Renal pelvis (tissue), 12 donors: ENCODE measurements at places on chromosomes 7 and 10.

GRCh38 chr10:6200734-6201515 lies 1.8 kb upstream of the PFKFB3 start:
- no peak for DNase-seq

DNA sequence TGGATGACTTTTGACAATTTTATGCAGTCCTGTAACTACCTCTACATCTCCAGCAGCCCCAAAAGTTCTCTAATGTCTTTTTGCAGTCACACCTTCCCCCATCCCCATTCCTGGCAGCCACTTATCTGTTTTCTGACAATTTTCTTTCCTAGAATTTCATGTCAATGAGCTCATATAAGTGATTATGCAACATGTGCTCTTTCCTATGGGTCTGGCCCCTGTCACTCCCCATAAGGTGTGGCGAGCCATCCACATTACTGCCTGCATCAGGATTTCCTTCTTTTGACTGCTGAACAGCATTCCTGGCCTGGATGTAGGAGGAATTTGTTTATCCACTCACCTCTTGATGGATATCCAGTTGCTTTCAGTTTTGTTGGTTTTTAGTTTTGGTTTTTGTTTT lies 146.7 kb upstream of the MGMT start:
- DNase-seq = no peak

DNA sequence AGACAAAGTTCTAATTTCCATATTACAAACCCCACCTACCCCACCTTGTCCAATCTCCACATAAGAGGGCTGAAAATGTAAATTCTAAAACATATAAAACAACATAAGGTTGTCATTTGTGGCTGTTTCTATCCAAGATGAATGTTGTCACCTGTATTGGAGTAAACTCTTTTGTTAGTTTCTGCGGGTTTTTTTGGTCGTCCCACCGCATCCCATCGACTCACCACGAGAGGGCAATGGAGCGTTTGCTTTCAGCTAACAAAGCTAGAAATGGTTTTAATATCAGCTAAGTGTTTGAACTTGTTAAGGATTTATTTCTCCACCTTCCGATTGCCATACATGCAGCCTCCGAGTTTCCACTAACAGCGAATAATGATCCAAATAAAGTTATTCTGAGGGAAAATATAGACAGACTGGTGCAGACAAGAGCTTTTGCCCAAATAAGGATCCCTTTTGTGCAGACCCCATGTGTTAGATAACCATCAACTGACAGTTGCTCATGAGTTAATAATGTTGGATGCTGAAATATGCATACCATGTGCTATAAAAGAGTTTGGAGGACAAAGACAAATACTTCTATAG lies 137.2 kb downstream of the ARID5B start:
- peak; percentile 81 for DNase-seq

DNA sequence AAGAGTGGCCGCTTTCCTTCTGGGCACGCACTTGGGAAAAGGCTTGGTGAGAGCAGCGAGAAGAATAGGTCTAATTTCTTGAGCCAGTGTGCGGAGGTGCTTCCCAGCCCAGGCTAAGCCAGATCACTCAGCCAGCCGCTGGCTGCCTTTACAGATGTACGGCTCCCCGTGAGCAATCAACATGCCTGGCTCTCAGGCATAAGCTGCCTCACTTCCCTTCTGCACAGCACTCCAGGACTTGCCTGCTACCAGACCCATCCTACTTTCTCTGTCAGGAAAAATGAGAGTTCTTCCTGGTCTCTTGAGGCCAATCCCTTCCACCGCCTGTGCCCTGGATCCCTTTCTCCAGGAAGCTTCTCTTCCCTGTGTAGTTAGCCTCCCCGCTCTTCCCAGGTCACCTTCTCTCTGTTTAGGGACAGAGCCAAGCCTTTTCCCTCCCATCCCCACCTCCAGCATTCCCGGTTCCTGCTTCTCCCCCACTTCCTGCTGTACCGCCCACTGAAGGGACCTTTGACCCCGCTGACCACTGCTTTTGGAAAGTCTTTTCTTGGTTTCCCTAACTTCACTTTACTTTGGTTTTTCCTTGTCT lies 1.1 kb upstream of the ACTR3C start:
- DNase-seq = no peak

- no peak for DNase-seq
Measured at GRCh38 chr7:51261950-51262795, 54.4 kb downstream of the COBL start.

- DNase-seq = no peak
Measured at GRCh38 chr7:138246428-138246827, 170.2 kb downstream of the AKR1D1 start.

- DNase-seq = no peak
Measured at GRCh38 chr7:40883826-40884225, 749.0 kb downstream of the SUGCT start.

DNA sequence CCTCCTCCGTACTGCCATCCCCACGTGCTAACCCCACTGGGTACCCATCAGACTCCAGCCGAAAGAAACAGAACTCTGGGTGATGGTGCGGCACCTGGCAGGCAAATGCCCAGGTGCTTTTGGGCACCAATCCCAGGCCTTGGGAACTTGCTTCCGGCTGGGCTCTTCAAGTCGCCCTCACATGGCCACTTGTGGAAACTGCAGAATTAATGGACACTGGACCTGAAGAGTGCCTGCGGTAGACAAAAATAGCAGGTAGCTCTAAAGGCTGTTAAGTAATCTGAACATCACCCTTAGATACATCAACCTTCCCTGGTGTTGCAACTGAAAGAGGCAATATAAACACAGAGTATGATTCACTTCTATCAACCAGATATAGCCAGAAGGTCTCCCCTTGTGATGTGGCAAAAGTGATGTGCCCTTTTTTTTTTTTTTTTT lies 644.4 kb downstream of the GRM8 start:
- no peak for DNase-seq

DNA sequence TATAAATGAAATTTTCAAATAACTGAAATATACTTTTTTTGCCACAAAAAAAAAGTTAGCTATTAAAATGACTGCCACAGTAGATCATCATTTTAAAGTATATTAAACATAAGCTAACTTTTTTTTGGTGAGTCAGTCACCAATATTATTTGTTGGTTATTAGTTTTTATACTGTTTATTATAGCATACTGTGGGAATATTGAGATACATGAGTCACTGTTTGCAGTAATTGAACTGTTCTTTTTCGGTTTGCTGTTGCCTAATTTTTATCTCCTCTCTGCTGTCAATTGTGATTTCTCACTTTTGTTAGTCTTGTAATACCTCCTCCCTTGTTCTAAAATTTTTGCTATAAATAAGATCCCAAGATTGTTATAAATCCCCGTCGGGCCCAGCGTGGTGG lies 45.7 kb downstream of the BTAF1 start:
- no peak for DNase-seq

DNA sequence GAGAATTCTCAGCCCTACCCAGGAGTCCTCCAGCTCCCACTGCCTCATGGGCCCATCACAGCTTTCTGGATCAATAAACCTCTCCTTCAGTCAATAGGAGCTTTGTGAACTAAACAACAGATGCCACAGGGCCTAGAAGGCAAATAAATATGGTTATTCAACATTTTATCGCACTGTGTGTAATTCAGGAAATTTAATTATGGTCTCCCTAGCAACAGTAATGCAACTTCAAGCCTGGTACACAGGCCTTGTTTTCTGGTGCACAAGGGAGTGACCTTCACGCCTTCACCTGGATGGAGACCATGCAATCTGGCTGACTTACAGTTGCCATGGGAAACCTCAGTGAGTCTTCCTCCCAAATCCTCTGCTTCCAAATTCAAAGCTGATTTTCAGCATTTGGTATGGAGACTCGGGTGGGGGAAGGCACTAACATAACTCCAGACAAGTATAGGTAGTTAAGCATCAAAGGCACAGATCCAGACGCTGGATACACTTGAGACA lies 441.0 kb upstream of the NPVF start:
- DNase-seq = no peak

GRCh38 chr7:158064631-158065030 lies 523.0 kb downstream of the PTPRN2 start:
- DNase-seq = no peak

DNA sequence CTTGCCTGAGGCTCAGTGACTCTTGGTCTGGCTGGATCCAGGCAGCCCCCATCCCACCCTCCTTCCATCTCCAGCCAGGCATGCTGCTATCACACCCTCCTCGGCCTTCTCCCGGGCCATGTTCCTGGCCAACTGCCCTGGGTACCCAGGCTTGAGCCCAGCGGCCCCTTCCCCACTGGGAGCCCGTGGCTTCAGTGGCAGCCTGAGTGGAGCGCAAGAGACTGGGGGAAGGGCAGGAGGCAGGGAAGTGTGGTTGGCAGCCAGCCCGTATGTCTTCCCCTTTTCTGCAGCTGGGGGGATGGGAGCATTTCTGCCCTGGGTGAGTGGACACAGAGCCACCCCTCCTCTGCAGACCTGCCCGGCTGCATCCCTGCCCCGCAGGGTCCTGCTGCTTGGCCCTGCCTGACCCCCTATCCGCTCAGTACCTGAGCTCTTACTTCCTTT lies 148.5 kb downstream of the ARHGAP22 start:
- DNase-seq = peak; percentile 56

GRCh38 chr10:45552476-45552875 lies 120.1 kb downstream of the ZFAND4 start:
- no peak for DNase-seq

GRCh38 chr10:132884691-132885271 lies 57.6 kb downstream of the CFAP46 start:
- DNase-seq = no peak

DNA sequence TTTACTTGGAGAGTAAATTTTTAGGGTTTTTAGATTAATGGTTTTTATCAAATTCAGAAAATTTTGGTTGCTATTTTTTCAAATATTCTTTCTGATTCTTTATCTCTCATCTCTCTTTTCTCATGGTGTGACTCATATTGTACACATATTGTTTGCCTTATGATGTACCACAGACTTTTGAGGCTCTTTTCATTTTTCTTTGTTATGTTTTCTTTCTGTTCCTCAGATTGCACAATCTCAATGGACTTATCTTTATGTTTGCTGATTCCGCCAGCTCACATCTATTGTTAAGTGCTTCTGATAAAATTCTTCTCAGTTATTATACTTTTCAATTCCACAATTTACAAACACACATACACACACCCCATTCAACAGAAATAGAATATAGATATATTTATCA lies 168.2 kb upstream of the IGFBP3 start:
- DNase-seq = no peak

DNA sequence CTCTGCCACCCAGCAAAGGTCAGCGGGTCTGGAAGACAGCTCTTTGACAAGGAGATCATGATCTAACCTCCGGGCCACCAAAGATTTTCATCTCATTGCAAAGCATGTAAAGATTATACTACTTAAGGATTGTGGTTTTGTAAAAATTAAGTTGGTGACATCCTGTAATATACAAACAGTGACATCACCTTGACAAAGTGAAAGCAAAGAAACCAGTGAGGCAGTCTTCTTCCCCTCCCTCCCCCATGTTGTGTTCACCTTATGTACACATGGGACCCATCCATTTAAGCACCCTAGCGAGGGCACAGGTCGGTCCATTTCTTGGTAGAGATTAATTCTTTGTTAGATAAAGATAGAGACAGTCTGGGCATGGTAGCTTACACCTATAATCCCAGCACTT lies 3.9 kb downstream of the MDH2 start:
- no peak for DNase-seq

DNA sequence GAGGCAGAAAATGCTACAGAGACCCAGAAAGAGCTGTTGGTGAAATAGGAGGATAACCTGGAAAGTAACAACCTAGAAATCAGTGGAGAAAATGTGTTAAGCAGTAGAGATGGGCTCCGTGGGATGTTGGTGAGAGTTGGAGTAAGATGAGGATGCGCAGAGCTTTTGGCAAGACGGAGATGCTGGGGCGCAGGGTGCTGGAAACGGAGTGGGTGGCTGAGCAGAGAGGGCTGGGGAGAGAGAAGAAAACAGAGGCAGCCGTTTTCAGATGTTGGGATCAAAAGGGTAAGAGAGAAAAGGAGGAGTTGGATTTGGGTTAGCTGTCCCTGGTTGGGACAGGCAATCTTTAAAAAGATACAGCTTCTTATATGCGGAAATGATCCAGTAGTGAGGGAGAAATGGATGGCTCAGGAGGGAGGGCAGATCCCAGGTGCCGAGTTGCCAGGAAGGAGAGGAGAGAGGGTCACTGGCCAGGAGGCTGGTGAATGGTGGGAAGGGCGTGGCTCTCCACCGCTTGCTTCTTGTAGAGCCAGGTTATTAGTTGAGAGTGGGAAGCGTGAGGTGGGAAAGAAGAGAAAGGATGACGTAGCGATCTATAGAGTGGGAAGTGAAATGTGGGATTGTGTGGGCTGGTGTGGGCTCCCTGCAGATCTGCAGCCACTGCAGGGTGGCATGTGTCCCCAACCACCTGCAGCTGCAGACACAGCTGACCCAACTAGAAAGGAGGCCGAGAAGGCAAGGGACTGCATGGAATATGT lies 182.2 kb upstream of the SVIL start:
- no peak for DNase-seq

DNA sequence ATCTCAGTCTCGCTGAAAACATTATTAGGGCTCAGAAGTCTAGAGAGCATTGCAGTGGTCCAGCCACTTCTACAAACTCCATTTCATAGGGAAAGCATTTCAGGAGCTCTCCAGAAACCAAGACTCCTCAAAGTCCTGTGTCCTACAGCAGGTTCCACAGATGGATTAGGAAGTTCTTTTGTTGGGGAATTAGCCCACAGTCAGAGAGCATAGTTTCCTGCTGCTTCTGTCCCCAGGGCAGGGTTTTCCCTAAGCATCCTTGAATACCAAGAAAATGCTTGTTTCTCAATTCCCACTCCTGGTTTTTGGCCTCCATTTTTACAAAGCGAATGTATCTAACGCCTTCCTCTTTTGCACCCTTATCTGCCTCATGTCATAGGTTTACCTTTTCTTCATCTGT lies 235.9 kb upstream of the PODXL start:
- DNase-seq = no peak

- no peak for DNase-seq
Measured at GRCh38 chr10:133129859-133130495, 30.0 kb upstream of the KNDC1 start.

GRCh38 chr7:20514364-20514763 lies 101.1 kb upstream of the ABCB5 start:
- peak; percentile 78 for DNase-seq

GRCh38 chr10:77700086-77700485 lies 62.5 kb upstream of the KCNMA1 start:
- DNase-seq = no peak

DNA sequence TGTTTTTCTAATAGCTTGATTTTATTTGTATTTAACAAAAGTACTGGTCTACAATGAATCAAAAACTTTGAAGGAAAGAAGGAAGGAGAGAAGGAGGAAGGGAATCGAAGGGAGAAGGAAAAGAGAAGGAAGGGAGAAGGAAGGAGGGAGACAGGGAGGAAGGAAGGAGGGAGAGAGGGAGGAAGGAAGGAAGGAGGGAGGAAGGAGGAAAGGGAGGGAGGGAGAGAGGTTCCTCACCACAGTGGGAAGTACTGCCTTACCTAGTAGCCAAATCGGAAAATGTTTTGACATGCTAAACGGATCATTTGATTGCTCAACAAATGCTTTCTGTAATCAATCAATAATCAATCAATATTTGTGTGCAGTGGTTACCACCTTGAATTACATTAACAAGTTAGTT lies 225.8 kb upstream of the CELF2 start:
- DNase-seq = no peak
